ENCODE measurements at places on chromosomes 1 and 21.

GRCh38 chr21:42512346-42513034 is 1.2 kb upstream of the SLC37A1 start:
- no peaks in the 10 kb centered on the region for H3K27me3 ChIP-seq
- H3K36me3 ChIP-seq = no peaks in the 10 kb centered on the region
- DNase-seq = no peak
- H3K4me1 ChIP-seq = peaks cover 18% of the 10 kb centered on the region

GRCh38 chr21:28442624-28443023 is 550.1 kb downstream of the LTN1 start:
- no peak overlapping the region for H3K4me3 ChIP-seq
- no peaks in the 10 kb centered on the region for H3K36me3 ChIP-seq

DNA sequence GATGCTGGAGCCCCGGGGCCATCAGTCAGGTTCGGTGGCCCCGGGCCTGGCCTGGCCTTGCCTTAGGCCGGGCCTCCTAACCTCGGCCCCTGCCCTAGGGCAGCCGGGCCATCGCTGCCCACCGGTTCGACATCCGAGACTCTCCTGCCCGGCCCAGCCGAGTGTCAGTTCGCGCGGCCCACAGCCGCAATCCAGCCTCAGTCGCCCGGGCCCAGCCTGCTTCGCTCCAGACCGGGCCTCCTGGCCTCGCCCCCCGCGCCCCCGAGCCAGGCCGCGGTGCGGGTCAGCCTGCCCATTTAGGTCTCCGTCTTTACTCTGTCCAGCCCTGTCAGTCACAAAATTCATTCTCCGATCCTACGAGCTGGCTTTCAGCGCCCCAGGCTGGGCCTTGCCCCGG is 777 bp downstream of the LRRC41 start:
- H3K27ac ChIP-seq = peak overlapping the region; percentile 89
- H3K27me3 ChIP-seq = no peaks in the 10 kb centered on the region
- peaks cover 3% of the 10 kb centered on the region for H3K36me3 ChIP-seq
- peaks cover 18% of the 10 kb centered on the region for H3K4me1 ChIP-seq
- DNase-seq = peak; percentile 58

DNA sequence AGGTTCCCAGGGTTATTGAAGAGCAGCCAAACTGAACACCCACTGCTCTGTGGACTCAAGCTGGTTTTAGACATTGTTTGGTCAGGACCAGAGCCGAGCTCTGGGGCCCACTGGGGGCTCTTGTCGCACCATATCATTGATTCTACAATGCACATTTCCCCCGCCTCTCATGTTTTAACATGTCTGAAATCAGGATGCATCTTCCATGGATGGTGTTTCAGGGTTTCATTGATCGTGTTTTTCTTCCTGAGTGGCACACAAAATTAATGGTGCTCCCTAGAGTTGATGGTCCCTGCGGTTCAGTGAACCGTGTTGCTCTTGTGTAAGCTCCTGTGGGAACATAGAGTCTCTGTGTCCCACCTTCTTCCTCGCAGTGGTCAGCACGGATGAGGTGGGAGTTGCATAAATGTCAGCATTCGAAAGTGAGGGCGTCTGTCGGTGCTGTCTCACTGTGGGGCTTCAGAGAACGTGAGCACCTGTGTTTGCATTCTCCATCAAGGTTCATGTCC is 38.3 kb downstream of the GALNT2 start:
- peaks cover 50% of the 10 kb centered on the region for H3K4me1 ChIP-seq
- peak overlapping the region; percentile 84 for H3K27ac ChIP-seq
- peaks cover 3% of the 10 kb centered on the region for H3K36me3 ChIP-seq
- peak overlapping the region; percentile 52 for H3K4me3 ChIP-seq
- no peak for DNase-seq

GRCh38 chr1:234731569-234732085 is 121.6 kb upstream of the IRF2BP2 start:
- no peak for DNase-seq
- H3K36me3 ChIP-seq = no peaks in the 10 kb centered on the region
- peaks cover 19% of the 10 kb centered on the region for H3K4me1 ChIP-seq
- H3K27me3 ChIP-seq = no peaks in the 10 kb centered on the region
- no peak overlapping the region for H3K4me3 ChIP-seq

- H3K27me3 ChIP-seq = no peaks in the 10 kb centered on the region
- no peak overlapping the region for H3K4me3 ChIP-seq
- H3K36me3 ChIP-seq = no peaks in the 10 kb centered on the region
- H3K4me1 ChIP-seq = no peaks in the 10 kb centered on the region
Observed at GRCh38 chr1:5312293-5312674, 657.9 kb downstream of the AJAP1 start.

DNA sequence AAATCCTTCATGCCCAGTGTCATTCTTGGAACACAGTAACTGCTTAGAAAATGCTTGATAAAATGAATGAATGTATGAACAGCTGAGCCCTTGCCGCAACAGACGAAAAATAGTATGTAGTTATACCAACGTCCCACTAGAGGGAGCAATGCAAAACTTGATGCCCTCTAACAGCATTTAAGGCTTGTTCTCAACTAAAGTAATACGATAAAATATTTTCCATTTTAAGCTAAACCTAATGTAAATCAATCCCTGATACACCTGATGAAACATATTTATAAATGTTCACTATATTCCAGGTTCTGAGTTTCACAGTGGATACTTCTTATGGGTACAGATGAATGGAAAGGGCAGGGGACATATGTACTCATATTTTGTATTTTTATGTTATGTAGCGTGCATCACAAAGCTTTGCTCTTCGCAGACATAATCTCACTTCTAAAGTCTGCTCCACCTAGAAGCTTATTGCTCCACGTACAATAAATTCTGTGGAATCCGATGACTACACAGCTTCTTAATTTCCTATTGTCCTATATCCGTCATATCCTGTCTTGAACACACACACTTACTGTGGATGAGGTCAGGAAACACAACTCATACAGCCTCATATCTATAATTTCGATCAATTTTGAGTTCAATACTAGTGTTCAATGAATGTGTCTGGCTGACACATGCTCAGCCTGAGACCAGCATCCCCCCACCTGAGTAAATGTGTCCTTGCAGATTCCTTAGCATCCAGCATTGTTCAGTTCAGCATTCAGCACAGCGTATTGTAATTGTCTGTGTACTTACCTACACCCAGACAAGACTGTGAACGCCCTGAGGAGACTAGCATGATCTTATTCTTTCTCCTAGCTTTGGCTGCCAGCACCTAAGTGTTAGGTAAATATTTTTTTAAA is 4.4 kb upstream of the UTP25 start:
- H3K4me3 ChIP-seq = peak overlapping the region; percentile 50
- H3K27ac ChIP-seq = no peak overlapping the region
- no peaks in the 10 kb centered on the region for H3K36me3 ChIP-seq
- DNase-seq = peak; percentile 61
- H3K4me1 ChIP-seq = peaks cover 2% of the 10 kb centered on the region
- peaks cover 4% of the 10 kb centered on the region for H3K27me3 ChIP-seq

- H3K27ac ChIP-seq = no peak overlapping the region
- no peak overlapping the region for H3K4me3 ChIP-seq
- H3K36me3 ChIP-seq = no peaks in the 10 kb centered on the region
- no peak for DNase-seq
- H3K4me1 ChIP-seq = peaks cover 1% of the 10 kb centered on the region
Observed at GRCh38 chr21:37835481-37835880, 80.8 kb downstream of the KCNJ6 start.

GRCh38 chr1:193394336-193394735 is 207.9 kb upstream of the B3GALT2 start:
- no peak for DNase-seq
- H3K4me1 ChIP-seq = no peaks in the 10 kb centered on the region
- H3K4me3 ChIP-seq = no peak overlapping the region
- H3K27ac ChIP-seq = no peak overlapping the region
- no peaks in the 10 kb centered on the region for H3K27me3 ChIP-seq

Data from mesenchymal stem cell (in vitro differentiated cells and primary cell).